Kidney capillary endothelial cell (primary cell): ENCODE measurements at places on chromosomes 1 and 21.

- no peak for DNase-seq
These were observed 93.8 kb downstream of the LAMC2 start for GRCh38 chr1:183279835-183280234.

DNA sequence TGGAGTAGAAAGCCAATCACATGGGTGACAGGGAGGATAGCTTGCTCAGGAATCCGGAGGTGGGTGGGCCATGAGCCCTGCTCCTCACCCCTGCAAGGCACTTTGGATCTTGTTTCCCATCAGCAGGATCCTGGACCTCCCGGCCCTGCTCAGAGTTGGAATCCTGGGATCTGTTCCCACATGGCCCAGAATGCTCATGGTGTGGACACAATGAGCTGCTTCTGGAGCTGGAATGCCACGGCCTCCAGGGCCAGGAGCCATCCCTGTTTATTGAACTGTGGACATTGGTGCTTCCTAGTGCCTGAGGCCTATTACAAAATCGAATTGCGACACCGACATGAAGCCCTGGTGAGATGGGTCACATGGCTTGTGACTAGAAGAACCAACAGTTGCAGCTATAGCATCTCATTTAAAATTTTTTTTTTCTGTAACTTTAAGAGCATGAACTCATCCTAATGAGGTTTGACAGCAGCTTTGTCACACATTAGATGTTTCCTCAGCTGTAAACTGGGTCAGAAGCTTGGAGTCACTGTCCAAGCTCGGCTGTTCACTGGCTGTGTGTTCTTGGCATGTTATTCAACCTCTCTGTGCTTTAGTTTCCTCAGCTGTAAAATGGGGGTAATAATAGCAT is 40.4 kb upstream of the GOLT1A start:
- no peak for DNase-seq

DNA sequence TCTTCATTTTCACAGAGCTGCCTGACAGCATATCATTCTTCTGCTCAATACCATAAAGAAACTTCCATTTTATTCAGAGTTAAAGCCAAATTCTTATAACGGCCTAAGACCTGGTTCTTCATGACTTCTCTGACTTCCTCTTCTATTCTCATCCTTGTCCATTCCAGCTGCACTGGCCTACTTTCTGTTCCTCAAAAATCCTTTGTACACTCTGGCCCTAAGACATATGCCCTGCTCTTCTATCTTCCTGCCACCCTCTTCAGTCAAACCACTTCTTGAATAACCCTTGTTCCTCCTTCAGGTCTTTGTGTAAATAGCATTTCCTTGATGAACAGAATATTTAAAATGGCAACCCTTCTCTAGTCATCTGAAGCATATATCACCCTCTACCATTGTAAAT is 1338.7 kb upstream of the ADGRL2 start:
- no peak for DNase-seq

DNA sequence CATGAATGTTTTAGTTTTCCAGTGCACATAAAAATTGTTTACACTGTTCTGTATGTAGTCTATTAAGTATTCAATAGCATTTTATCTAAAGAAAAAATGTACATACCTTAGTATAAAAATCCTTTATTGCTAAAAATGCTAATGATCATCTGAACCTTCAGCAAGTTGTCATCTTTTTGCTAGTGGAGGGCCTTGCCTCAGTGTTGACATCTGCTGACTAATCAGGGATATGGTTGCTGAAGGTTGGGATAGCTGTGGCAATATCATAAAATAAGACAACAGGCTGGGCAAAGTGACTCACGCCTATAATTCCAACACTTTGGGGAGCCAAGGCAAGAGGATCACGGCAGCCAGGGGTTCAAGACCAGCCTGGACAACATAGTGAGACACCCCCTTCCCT is 9.0 kb downstream of the DYNLT5 start:
- DNase-seq = no peak

GRCh38 chr1:119799599-119800177 is 11.6 kb downstream of the REG4 start:
- DNase-seq = no peak

GRCh38 chr1:226825037-226825745 is 45.2 kb upstream of the PSEN2 start:
- no peak for DNase-seq

- DNase-seq = no peak
These were observed 216.2 kb downstream of the SETD4 start for GRCh38 chr21:35843911-35844667.

- DNase-seq = no peak
These were observed 324.3 kb downstream of the TGFB2 start for GRCh38 chr1:218669431-218669830.

GRCh38 chr21:38244885-38245869 is 11.6 kb upstream of the KCNJ15 start:
- peak; percentile 98 for DNase-seq

GRCh38 chr1:21261551-21262292 is 28.5 kb downstream of the ECE1 start:
- peak; percentile 94 for DNase-seq

GRCh38 chr1:246569248-246570238 is 3.3 kb downstream of the CNST start:
- DNase-seq = peak; percentile 94

DNA sequence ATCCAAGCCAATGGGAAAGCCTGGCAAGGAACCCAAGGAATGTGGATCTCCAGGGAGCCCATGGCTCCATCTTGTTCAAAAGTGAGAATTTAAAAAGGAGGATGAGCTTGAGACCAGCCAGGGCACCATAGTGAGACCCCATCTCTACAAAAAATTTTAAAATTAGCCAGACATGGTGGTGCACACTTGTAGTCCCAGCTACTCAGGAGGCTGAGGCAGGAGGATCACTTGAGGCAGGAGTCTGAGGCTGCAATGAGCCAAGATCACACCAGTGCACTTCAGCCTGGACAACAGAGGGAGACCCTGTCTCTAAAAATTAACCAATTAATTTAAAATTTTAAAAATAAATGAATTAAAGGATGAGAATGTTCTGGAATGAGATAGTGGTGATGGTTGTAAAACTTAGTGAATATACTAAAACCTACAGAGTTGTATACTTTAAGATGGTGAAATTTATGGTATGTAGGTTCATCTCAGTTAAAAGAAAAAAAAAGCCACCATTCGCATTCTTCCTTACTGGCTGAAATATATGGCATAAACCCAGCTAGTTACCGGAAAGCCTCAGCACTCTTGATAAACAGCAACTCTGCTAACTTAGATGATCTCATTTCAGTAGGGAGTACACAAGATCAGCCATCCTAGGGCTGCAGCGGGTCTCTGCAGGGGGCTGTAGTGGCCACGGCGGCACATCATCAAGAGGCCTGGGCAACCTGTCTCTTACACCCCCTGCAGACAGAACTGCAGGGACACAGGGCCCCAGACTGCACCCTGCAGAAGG is 48.3 kb upstream of the H6PD start:
- no peak for DNase-seq

- peak; percentile 89 for DNase-seq
These were observed at the start of gene RPS8 for GRCh38 chr1:44775078-44775929. TSS of gene RPS8 (plus strand) at chr1:44775540. CDS start at chr1:44775597, 57 bp downstream.

- no peak for DNase-seq
These were observed 3.7 kb downstream of the LYPLAL1 start for GRCh38 chr1:219177363-219177762.

DNA sequence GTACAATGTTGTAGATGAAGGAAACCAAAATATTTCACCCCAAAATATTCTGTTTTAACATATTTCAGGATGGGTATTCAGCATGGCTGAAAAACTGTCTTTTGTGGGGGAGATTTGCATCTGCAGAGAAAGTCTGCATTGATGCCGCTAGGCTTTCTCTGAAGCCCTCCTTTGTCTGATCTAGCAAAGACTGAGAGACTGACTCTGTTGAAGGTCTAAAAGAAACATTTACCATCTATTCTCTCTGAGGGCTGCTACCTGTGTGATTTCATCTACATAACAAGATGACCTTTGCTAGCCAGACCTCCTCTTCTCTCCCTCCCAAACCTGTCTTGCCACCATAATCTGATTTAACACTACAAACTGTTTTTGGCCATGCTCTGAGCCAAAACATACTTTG is 12.4 kb upstream of the MT1HL1 start:
- no peak for DNase-seq

- DNase-seq = no peak
These were observed 173.2 kb downstream of the ROR1 start for GRCh38 chr1:63946866-63947491.

DNA sequence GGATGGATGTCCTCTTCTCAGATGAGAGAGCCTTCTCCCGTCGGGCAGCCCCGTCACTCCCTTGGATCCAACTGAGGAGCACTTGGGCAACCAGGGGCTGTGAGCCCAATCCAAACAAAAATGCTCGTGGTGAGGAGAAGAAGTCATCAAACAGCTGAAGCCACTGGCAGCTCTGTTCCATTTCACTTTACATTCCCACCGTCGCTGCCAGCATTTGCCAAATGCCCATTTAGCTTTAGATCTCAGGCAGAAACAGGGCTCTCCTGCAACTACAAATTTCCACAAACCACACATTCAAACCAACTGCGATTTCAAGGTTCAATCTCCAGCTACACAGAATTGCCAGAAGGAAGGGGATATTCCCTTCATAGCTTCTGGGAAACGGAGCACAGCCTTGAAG is 634.6 kb downstream of the SMYD3 start:
- no peak for DNase-seq

GRCh38 chr1:183862967-183863366 is 58.0 kb downstream of the RGL1 start:
- no peak for DNase-seq

GRCh38 chr1:59917026-59917784 is 9.4 kb downstream of the CYP2J2 start:
- DNase-seq = no peak

GRCh38 chr21:35481005-35481404 is 431.9 kb upstream of the RUNX1 start:
- DNase-seq = no peak

GRCh38 chr1:220925707-220926106 is 46.5 kb downstream of the HLX start:
- no peak for DNase-seq

DNA sequence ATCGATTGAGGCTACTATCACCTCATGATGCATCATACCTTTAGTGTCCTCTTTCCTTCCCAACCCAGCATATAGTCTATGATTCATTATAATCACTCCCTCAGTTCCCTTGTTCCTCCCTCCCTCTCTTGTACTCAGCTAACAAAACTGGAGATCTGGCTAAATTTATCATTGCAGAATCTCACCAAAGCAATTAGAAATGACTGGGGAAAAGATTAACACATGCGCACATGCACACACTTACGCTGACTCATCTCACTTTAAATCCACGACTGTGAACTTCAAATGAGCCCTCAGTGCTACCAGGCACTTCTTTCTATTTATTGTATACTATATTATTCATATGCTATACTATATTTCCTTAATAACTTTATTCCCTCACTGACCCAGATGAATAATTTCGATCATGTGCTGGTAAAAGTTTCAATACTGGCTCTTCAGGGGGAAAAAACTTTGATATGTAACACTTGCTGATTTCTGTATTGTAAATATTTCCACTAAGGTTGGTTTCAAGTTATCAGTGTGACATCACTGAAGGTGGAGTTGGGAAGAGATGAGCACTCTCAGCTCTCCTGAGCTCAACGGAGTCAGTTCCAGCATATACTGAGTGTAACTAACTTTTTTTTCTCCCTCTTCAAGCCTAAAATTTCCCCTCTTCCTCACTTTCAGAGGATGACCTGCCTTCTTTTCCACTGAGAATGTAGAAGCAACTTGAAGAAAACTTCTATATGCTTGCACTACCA is 613.7 kb upstream of the B3GALT2 start:
- DNase-seq = no peak

- DNase-seq = no peak
These were observed 23.0 kb downstream of the VAMP4 start for GRCh38 chr1:171718848-171719247.

- DNase-seq = no peak
These were observed 511 bp downstream of the ZNF683 start for GRCh38 chr1:26372039-26372438.

GRCh38 chr1:9593147-9593491 is 4.4 kb downstream of the TMEM201 start:
- no peak for DNase-seq

- DNase-seq = no peak
These were observed 78.9 kb downstream of the DNM3 start for GRCh38 chr1:171919891-171920887.

DNA sequence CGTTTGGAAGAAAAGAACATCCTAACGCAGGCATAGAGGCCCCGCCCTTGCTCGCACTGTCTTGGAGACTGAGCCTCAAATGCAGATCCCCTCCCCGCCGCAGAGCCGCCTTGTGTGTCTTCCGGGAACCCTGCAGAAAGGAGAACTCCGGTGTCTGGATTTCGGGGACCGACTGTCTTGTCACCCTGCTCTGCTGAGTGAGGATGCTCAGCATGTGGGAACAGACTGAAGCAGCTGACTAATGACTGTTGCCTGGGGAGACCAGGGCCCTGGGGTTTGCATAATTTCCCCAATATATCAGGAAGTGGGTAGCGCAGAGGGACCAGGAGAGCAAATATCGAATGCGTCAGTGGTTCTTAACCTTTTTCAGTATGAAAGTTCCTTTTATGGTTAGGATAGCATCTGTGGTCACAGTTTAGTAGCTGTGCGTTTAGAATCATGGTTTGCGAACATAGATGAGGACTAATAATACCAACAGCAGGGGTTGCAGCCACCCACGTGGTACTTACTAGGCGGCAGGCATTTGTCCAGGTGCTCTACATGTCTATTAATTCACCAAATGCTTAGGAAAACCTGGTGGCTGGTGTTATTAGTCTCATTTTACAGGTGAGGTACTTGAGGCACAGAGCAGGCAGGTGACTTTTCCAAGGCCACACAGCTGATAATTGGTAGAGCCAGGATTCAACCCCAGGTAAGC is 14.3 kb downstream of the GPR137B start:
- no peak for DNase-seq

DNA sequence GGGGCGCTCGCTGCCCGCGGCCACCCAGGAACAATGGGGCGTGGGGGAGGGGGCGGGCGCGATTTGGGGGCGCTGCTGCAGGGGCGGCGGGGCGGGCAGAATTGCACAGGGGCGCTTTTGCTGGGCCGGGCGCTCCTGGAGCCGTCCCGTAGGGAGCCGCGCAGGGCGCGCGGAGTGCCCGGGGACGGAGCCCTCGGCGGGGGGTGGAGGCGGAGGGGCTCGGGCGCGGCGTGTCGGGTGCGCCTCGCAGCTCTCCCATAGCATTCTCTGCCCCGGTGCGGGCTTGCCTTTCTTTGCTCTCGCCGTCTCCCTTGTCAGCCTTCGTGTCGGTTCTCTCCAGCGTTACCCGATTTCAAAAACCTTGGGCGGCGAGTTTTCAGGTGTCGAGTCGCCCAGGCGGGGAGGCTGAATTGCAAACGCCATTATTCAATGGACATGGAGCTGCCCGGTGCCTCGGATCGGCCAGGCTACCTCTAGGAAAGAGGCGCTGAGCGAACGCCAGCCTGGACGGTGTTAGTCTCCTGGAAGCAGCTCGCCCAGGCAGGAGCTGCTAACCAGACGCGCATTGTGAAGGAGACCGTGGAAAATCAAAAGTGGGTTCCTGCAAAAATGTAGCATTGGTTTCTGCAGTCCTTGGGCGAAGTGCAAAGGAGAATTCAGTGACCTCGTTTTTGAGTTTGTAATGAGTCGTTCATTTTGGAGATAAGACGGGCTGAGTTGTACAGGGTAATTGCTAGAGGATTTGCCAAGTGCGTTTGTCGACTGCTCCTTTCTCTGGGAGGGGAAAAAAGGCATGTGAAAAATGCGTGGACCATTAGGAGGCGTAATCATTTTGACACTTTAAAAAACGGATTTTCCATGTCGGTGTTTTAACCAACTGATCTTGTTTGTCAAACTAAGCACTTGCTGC is 626 bp downstream of the CXADR start:
- no peak for DNase-seq
